Adipocyte (in vitro differentiated cells): ENCODE measurements at places on chromosomes 11 and 22.

GRCh38 chr11:19938169-19938856, 222.0 kb downstream of the DBX1 start:
- DNase-seq = peak; percentile 80

- no peak for DNase-seq
Observed at GRCh38 chr11:128291835-128292234, 295.5 kb downstream of the ETS1 start.

GRCh38 chr11:128749974-128750373, 56.1 kb downstream of the FLI1 start:
- DNase-seq = no peak

GRCh38 chr11:33802194-33802950, 28.1 kb upstream of the FBXO3 start:
- DNase-seq = peak; percentile 79

GRCh38 chr22:21939461-21939913, 13.2 kb downstream of the PPM1F start:
- no peak for DNase-seq
